ENCODE measurements at places on chromosomes 5 and 9.

- DNase-seq, result no peak
Measured at GRCh38 chr9:120905315-120906164, 21.1 kb downstream of the TRAF1 start.

DNA sequence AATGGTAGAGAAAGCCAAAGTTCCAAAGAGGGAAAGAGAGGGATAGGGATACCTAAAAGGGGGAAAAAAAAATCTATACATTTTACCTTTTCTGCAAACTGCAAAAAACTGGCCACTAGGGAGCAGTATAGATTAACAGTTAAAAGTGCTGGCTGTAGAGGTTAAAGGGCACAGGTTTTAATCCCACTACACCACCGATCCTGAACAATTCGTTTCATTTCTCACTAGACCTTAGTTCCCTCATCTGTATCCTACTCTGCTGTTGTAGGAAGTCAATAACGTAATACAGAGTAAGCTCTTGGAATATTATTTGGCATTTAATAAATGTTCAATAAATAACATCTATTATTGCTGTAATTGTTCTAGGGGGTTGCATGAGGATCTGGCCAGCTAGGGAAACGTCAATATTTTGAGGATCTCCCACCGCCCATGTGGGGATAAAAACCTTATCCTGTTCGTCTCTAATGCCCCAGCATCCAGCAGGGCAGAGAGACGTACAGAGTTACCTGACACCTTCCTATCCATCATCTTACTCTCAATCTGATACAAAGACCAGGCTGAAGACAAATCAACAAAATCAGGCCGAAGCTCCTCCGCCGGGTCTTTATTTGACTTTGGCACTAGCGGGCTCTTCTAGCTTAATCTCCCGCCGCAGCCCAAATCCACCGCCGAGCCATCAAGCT is 757 bp downstream of the CDC26 start:
- no peak for DNase-seq

DNA sequence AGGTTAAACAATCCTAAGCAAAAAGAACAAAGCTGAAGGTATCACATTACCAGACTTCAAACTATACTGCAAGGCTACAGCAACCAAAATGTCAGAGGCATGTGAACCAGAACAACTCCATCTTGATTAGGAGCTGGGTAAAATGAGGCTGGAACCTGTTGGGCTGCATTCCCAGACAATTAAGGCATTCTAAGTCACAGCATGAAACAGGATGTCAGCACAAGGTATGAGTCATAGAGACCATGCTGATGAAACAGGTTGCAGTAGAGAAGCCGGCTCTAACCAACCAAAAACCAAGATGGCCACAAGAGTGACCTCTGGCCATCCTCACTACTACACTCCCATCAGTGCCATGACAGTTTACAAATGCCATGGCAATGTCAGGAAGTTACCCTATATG is 252.0 kb downstream of the RASEF start:
- no peak for DNase-seq

DNA sequence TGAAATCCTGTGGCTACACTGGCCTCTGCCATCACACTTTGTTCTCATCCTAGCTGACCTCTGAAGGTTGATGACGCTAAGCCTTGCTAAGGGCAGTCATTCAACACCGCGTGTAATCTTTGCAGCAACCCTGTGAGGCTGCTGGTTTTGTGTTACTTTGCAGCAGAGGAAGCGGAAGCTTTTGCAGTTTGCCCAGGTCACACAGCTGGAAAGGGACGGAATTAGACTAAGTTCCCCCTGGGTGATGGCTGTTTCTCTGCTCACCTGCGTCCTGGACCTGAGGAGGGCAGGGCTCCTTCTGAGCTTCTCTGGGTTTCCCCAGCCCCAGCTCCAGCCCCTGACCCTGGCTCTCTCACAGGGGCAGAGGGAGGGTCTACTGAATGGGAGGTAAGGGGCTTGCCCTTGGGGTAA is 7.3 kb upstream of the SLC25A51 start:
- no peak for DNase-seq

GRCh38 chr5:130189961-130190360 is 285.7 kb downstream of the CHSY3 start:
- DNase-seq, result peak; percentile 30

- DNase-seq, result peak; percentile 31
Measured at GRCh38 chr5:42858031-42858643, 46.4 kb upstream of the SELENOP start.

GRCh38 chr5:166581826-166582225 is 1709.6 kb upstream of the WWC1 start:
- no peak for DNase-seq

DNA sequence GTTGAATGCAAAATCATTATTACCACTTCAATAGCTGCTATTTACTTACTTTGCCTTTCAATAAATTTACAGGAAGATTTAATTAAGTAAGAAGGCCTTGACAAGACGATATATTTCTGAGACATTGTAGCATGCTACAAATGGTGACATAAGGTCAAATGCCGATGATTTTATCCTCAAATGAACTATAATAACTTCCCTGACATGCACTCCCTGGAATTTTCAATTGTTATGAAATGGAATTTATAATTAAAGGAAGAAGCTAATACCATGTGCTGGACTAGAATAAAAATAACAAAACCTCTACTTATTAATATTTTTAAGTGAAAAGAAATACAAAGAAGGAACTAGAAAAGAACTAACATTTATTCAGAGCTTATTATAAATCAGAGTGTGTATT is 30.2 kb upstream of the ITGA1 start:
- DNase-seq, result no peak

DNA sequence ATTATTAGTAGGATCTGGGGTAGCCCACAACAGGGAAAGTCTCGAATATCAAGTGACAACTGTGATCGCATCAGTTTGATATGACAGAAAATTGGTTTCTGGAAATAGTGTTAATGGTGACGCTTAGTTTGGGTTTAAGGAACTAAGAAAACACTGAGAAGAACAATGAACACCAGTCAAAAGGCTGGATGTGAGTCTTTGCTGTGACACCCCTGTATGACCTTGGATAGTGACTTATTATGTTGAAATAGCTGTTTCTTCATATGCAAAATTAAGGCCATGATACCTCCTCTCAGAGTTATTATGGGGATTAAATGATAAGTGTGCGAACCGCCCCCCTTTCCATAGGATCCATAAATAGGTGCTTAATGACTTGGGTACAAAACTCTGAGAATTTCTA is 926 bp downstream of the DNAJC25 start:
- no peak for DNase-seq

- no peak for DNase-seq
Measured at GRCh38 chr5:173486355-173487225, 129.9 kb downstream of the BOD1 start.

DNA sequence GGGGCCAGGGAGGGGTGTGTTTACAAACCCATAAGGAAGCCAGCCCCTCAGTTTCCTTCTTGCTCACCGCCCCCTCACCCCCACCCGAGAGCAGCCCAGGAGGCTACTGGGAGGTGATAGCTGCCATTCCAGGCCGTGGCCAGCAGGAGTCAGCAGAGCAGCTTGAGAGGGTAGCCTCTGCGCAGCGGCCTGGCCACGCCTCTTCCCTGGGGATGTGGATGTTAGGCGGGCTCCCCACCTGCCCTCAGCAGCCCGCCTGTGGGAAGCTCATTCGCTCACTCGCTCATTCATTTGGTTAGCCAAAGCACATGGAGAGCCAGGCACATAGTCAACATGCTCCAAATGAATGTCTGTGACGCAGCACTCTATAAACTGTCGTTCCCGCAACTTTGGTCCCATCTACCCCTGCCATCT is 6.1 kb upstream of the DPM2 start:
- DNase-seq, result peak; percentile 73

- no peak for DNase-seq
Measured at GRCh38 chr9:20619487-20620200, 2.7 kb downstream of the MLLT3 start.

DNA sequence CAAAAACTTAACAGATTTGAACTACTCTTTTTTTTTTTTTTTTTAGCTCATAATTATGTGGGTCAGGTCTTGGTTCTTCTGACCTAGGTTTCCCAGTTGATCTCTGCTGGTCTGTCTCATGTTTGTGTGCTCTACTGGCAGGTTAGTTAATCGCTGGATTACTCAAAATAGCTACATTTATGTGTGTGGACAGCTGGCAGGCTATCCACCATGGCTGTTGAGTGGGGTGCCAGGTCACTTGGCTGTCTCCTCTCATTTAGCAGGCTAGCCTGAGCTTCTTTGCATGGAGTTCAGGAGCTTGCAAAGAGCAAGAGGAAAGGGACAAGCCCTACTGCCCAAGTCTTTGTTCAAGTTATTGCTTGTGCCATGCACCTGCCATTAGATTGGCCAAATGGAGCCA is 9.3 kb downstream of the ADCY2 start:
- no peak for DNase-seq

- DNase-seq, result no peak
Measured at GRCh38 chr9:5610491-5610890, 18.4 kb upstream of the RIC1 start.

DNA sequence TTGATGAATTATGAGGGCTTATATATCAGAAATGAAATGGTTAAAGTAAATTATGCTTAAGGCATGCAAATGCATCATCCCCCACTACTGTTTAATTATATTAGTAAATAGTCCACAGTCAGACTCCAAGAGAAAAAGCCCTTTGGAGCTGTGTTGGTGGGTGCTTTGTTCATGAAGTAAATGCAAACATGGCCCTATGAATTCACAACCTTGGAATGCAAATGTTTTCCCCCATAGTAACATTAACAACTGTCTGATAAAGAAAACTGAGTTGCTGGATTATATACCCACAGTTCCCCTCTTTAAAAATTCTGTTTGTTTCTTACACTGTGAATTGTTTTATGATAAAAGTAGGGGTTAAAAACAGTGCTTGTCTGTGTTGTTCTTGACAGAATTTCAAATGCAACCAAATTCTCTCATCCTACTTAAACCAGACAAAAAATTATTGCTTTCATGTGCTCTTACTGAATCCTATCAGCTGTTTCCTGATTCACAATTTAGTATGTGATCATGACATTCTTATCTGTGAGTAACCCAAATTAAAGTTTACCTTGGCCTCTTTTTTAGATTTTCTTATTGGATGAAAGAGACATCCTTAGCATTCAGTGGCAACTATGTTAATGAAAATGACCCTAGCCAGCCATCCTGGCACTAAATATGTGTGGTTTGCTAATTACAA is 48.5 kb upstream of the SNCAIP start:
- no peak for DNase-seq

GRCh38 chr5:1404062-1404461 is 41.2 kb downstream of the SLC6A3 start:
- DNase-seq, result no peak

DNA sequence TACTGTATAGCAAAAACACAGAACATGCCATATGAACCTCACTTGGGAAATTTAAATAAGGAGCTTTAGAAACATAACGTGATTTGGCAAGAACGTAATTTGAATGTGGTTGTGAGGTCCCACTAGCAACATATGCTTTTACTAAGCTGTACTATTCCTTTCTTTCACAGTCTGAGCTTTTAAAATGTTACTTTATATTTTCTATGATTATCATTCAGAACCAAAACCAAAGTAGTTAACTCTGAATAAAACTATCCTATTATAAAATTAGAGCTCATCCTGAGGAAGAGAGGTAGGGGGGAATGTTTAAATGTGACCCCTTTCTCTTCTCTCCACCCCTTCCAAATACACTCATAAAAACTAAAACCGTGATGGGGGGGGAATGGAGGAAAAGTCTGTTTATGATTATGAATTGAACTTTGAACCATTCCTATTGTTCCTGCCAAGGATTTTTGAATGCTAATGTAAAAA is 435.7 kb downstream of the NFIB start:
- no peak for DNase-seq

- DNase-seq, result no peak
Measured at GRCh38 chr5:95853490-95853889, 31.0 kb upstream of the GLRX start.

- DNase-seq, result no peak
Measured at GRCh38 chr9:77794985-77795384, 146.9 kb upstream of the GNA14 start.
